CD8-positive, alpha-beta memory T cell (primary cell): ENCODE measurements at places on chromosomes 16 and 17.

DNA sequence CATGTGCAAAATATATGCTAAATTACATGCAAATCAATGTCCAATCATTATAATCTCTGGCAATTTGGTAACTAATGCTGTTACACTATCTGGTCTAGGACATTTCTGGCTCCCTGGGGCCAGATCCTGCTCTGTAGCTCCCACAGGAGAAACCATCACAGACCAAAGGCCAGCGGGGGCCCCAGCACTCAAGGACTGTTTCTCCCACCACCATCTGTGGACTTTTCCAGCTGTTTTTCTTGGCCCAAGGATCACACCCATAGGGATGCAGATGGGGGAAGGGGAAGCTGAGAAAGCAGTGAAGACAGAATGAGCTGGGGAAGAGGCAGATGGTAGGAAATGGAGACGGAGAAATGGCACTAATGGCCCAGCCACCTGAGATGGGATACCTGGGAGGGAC lies at the start of gene HIGD1B:
TSS of gene HIGD1B (plus strand) at position 298 of the 400 bp plus-strand sequence. CDS start 270 bp downstream, outside the sequence.
- DNase-seq = no peak

- no peak for DNase-seq
Measured at GRCh38 chr16:48284772-48285409, 37.6 kb upstream of the ABCC11 start.

- DNase-seq = peak; percentile 39
Measured at GRCh38 chr17:45438931-45439610, 6.4 kb upstream of the ARHGAP27 start.

GRCh38 chr17:67836205-67836987 lies 11.1 kb downstream of the BPTF start:
- no peak for DNase-seq

DNA sequence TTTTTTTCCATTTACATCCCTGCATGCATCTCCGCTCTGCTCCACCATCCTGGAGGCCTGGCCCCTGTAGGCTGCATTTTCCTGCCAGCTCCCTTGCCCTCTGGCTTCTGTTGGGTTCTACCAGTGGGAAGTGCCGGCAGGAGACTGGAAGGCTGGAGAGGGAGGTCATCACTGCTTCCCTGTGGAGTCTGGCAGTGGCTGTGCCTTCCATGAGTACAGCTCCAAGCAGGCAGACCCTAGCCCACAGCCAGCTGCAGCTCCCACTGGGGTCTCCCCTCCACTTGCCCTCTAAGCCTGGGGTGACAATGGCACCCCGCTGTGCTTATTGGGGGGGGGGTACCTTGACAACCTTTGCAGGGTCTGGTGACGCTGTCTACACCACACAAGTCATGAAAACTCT lies 37.3 kb downstream of the MMP15 start:
- DNase-seq = no peak

DNA sequence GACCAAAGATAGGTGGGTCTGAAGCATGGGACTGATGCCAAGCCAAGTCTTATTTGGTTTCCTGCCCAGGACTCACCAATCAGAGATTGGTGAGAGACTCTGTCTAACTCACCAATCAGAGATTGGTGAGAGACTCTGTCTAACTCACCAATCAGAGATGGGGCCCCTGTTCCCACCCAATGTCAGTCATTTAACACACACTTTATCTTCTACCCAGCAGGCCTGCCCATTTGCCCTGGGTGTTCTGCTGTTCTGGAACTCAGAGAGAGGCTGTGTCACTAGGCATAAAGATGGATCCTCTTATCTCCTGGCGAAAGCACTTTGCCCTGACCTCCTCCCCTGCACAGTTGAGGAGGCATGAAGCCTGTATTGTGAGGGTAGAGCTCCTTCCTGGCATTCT lies 5.4 kb upstream of the RHOT1 start:
- no peak for DNase-seq

DNA sequence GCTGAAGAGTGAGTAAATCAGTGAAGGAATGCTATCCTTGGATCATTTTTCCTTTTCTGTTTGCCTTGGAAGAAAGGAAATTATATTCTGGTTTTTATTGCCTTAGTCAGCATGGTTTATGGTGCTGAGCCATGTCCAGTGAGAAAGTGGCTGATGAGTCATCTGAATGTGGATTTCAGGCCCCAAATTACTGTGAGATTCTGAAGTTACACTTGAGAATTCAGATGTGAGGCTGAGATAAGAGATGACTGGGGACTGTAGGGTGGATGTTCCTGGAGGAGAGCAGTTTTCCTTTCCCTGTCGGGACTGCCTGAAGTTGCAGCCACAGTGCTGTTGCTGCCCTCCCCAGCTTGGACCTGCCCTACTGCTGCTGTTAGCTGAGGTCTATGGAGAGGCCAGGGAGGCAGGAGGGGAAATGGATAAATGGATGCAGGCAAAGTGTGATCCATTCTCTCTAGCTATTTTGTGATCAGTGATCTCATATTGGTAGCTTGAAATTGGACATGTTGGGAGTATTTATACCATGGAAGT lies 4.2 kb upstream of the MAP3K14 start:
- DNase-seq = no peak

- DNase-seq = no peak
Measured at GRCh38 chr17:62910277-62910676, 55.8 kb upstream of the TANC2 start.

- DNase-seq = peak; percentile 44
Measured at GRCh38 chr16:3058139-3059030, 7.1 kb upstream of the IL32 start.

DNA sequence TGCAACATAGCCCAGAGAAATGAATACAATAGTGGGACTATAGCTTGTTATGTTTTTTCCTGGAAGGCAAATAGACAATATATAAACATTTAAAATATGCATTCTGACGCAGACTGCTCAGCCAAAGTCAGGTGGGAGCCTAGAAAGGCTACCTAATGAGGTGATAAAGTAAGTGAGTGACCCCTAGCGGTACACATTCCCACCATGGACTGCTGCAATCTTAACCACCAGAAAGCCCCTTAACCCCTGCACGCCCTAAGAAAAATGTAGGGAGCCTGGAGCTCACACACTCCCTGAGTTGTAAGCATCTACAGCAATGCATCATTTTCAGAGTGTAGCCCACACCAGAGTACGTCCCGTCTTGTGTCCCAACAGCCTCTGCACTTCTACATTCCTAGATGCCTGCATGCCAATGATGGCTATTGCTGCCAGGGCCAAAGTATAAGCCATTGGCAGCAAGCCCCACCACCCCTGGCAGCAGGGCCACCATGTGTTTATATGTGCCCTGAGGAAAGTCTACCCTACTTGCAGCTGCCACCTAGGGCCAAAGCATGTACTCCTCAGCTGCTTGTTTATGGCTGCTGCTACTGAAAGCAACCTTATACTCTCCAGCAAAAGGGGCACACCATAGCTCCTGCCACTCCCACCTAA lies 127.6 kb downstream of the KIF2B start:
- DNase-seq = no peak

GRCh38 chr16:35134471-35134870 lies 1675.1 kb downstream of the TP53TG3F start:
- no peak for DNase-seq

- DNase-seq = no peak
Measured at GRCh38 chr17:31283841-31284240, 13.2 kb downstream of the OMG start.

DNA sequence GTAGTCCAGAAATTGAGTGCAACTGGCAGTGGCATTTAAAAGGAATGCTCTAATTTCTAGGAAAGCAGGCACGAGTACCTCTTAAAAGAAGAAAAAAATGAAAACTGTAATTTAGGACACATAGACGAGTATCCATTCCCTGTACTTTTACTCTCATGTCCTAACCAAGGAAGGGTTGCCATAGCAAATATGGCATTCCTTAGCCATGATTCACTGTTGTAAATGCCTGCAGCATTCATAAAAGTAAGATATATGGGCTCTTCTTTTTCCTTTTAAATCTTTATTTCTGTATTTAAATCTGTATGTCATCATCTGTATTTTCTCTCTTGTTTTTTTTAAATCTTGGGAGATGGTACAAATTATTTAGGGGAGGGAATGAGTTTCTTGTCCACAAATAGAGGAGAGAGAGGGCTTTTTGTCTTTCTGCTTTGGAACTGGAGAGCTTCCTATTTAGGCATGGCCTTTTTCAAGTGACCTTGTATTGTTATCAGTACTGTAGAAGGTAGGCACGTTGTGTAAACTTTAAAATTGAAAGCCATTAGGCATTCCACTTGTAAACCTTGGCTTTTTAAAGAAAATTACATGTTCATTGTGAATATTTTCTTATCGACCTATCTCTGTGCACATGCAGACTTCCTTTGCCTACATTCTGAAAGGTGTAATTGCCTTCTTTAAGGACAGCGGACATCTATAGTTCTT lies 50.0 kb downstream of the TENT4B start:
- DNase-seq = no peak

DNA sequence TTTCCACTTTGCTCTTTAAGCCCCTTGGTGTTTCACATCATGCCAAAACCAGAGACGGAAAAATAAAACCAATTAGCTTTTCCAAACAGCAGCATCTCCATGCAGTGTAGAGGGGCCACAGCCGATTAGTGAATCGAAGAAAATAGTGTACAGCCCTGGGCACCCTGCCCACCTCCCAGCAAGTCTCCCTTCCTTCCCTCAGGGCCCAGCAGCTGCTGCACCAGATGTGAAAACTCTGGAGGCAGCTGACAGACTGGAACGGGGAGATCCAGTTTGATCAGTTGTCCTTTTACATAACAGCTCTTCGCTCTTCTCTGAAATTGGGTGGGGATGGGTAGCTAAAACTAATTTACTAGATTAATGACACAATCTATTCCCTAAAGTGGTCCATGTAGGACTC lies 19.3 kb downstream of the TMEM11 start:
- DNase-seq = no peak

DNA sequence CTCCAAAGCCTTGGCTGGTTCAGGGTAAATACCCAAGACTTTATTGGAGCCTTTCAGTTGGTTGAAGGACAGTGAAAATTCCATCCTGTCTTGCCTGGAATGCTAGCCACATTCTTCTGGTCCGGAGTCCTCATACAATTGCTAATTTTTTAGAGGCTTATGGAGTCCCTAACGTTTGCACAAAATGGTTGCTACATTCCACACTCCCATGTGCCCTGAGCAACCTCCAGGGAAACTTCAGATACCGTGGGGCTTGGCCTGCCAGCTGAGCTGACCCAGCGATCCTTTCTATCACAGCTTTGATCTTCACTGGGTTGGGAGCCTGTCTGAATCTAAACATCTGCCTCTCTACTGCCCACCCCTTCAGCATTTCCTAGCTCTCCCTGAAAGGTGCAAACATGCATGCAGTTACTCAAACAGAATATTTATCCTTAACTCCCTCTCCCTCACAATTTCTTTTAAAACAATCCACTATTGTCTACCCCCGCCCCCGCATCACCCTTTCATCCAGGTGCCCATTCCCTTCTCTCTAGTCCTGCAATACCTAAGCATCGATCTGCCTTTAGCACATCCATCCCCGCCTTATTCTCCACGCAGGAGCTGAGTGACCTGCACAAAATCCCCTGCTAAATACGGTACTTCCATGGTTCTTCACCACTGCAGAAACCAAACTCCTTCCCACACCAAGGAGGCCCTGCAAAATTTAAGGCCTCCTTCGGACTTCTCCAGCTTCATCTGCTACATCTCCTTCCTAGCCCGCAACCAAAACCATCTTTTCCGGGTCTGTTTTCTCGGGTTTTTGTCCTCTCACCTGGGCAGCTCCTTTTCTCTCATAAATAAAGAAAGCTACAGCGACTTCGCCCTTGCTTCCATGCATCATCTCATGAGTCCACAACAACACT lies 810 bp upstream of the GAN start:
- no peak for DNase-seq

DNA sequence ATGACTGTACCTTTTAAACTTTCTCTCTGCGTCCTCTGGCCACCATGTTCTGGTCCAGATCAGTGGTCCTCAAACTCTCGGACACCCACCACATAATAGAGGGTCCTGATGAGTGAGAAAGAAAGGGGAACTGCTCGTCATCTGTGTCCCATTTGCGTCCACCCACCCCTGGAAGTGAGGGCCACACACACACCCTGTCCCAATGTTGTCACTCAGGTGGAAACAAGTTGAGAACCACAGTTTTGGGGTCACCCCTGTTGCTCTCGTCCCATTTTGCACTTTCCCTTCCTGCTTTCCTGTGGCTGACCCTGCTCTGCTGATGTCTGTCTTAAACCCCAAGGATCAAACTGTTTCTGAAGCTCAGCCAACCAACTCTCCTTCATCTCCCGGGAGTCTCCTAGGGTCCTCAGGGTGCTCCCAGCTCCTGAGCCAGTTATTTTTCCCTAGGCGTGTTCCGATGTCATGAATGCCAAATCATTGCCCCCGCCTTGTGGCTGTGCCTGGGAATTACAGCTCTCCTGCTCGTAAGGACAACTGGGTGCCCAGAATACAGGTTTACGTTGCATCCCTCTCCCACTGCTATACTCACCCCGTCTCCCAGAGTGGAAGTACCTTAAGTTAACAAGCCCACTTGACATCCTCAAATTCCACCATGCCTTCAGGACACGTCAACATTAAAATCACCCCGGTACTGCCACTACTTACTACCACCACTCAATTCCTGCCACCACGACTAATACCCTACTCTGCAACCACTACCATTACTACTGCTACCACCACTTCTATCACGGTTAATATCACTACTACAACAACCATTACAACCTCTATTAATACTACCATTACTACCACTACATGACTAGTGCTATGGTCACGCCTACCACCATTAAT lies 26.0 kb upstream of the HNF1B start:
- peak; percentile 2 for DNase-seq

GRCh38 chr17:4971826-4972225 lies 4.2 kb upstream of the SPAG7 start:
- DNase-seq = no peak

DNA sequence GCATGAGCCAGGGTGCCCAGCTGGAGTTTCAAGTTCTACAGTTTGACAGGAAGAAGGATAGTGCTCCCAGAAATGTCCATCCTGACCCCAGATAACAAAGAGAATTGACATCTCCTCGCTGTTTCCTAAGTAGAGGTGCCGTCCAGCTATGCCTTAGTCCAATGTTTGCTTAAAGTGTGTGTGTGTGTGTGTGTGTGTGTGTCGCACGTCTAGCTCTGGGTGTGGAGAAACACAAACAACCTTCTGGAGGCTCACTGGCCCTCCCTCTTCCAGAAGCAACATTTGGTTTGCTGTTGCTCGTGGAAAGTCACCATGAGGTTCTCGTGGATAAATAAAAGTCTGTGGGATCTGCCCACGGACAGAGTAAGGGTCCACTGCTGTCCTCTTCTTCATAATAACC lies 22.1 kb downstream of the EMP2 start:
- no peak for DNase-seq

DNA sequence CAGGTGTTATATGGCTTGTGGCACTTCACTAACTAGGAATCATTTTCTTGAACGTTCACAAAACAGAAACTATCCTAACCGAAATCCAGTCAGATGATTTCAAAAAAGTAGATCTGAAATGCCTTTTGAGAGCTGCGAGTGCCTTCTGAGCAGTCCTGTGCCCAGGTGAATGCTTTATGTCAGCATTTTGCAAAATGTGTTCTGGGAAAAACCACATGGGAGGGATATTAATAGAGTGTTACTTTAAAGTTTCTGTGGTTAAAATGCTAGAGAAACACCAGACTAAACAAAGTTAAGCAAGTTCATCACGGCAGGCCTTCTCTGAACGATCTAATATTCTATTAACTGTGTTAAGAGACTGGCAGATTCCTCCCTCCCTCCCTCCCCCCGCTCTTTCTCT lies 15.8 kb upstream of the RGS9 start:
- no peak for DNase-seq

- no peak for DNase-seq
Measured at GRCh38 chr17:34723875-34724274, 144.5 kb downstream of the TMEM132E start.
